ENCODE measurements at places on chromosomes 12 and 14.

DNA sequence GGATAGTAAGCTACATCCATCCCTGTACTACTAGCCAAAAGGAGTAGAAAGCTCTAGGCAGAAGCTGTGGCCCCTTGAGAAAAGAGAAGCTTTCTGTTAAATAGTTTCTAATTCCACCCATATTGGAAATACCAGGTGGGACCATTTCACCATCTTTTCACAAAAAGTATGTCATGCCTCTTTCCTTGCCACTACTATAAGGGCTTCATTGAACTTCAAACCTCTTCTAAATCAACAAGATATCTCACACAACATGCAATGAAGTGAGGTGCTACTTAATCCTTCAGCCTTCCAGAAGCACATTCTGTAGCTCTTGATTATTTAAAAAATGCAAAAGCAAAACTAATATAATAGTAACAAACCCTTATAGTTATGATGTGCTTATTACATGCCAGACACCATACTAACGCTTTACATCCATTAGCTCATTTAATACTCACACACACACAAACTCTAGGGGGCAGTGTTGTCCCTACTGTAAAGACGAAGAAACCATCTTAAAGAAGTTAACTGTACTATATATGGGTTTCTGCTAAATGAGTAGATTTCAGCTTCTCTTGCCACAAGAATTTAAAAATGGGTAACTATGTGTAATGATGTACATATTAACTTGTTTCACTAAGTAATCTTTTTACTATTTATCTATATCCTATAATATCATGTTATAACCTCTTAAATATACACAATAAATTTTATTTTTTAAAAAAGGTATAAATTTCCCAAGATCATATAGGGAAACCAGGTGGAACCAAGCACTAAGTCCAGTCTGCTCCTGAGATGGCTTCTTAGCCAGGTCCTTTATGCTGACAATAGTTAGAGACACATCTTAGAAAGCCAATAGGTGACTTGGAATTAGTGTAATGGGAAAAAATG lies 124.4 kb downstream of the RPS29 start:
- peak; percentile 39 for DNase-seq

DNA sequence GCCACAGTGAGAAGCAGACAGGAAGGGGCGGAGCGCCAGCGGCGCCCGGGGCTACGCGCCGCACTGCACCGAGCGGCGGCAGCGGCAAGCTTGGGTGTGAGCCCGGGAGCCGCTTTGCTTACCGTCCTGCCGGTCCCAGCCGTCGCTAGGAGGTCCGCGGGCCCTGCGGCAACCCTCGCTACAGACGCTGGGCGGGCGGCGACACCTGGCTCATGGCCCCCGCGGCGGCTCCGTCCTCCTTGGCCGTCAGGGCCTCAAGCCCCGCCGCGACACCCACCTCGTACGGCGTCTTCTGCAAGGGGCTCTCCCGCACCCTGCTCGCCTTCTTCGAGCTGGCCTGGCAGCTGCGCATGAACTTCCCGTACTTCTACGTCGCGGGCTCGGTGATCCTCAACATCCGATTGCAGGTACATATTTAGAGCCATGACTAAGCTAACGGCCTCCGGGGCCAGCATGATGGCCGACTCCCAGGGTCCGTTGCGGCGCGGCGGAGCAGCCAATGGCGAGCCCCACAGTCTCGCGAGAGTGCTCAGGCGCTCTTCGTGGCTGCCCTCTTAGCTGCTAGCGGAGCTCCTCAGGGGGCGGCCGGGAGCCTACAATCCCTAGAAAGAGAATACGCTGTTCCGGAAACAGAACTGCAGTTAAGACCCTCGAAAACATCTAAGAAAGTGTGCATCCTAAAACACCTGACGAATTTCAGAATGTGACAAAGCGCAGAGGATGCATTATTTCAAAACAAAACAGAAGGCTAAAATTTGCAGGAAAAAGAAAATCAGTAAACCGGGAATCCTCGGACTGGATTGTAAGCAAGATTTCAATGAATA lies at the start of gene SMIM10L1:
TSS of gene SMIM10L1 (plus strand) at position 50 of the 824 bp plus-strand sequence. CDS start at position 213, 163 bp downstream.
- peak; percentile 84 for DNase-seq

- no peak for DNase-seq
Measured at GRCh38 chr12:15427913-15428312, 105.6 kb downstream of the PTPRO start.

DNA sequence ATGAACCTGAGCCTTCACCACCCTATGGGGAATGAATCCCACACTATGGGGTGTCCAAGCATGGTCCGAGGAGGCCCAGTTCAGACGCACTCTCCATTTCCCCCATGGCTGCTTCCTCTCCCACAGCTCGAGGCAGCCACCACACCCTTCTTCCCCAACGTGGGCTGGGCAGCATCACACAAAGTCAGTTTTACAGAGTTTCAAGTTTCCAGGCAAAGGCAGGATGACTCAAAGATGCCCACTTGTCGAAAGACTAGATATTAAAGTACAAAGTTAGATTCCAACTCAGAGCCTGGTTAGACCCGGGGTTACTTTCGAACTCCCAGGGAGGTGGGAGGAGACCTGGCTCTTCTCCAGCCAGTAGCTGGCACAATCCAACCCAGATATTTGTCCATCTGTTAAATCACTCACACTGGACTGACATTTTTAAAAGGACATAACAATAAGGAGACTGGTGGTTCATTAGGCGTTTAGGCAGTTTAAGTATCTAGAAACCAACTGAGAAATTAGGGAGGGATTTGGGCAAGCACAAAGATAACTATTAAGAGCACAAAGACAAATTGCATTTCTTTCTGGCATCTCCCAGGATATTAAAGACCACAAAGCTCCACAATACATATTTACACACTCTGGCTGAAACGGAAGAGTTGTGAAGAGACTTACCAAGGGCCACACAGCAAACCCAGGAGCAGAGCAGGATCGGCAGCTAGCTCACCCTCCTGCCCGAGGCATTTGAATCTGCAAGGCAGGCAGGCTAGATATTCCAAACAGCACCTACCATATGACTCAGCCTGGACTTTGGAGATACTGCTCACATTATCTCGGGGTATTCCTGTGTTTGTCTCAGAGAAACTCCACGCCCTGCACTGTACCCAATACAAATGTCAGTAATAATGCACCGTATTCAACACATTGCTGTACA lies 34.8 kb downstream of the TMCC3 start:
- peak; percentile 68 for DNase-seq

GRCh38 chr12:25241167-25242020 lies 9.3 kb downstream of the KRAS start:
- no peak for DNase-seq

- DNase-seq, result no peak
Measured at GRCh38 chr12:54033106-54033979, 493 bp downstream of the HOXC5 start.

DNA sequence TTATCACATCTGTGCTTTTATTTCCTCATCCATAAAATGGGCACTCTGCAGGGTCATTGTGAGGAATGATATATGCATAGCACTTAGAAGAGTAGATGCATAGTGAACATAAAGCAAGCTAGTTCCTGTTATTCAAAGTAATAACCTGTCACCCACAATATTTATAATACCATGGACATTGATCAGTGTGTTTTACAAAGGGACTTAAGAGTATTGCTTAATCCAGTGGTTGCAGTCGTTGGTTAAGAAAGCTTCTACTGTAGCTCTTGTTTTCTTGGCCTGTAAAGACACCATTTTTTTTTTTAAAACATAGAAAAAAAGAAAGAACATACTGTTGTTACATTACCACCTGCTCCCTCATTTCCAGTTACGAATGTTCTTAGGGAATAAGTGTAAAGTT lies 13.1 kb downstream of the METAP2 start:
- DNase-seq, result no peak

DNA sequence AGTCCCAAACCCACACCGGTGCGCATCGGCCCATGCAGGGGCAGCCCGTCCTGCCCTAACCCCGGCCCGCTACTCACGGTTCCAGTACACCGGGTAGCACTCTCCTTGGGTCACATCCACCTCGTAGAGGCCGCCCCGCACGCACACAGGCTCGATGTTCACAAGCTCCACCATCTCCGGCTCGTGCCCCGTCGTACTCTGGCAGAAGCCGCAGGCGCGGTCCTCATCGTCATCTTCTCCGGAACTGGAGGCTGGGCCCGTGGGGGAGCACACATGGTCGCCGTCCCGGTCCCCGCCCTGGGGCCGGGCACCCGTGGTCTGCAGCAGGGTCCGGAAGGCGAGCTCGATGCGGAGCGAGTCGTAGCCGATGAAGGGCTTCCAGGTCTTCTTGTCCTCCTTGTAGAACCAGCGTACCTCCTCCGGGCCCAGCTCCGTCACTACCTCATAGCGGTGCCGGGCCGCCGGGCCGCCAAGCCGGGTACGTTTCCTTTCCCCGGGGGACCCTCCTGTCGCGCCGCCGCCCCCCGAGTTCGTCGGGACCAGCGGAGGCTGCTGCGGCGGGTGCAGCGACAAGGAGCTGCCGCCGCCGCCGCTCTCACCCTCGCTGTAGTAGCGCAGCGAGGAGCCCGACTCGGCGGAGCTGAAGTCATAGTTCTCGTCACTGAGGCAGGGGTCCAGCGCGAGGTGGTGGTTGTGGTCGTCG lies 788 bp downstream of the DDHD1 start:
- DNase-seq, result no peak

GRCh38 chr12:32508626-32509025 lies 109.3 kb downstream of the FGD4 start:
- no peak for DNase-seq

GRCh38 chr14:69615496-69616407 lies 4.4 kb downstream of the SUSD6 start:
- peak; percentile 14 for DNase-seq

GRCh38 chr12:90959032-90959431 lies 4.1 kb upstream of the CCER1 start:
- no peak for DNase-seq

DNA sequence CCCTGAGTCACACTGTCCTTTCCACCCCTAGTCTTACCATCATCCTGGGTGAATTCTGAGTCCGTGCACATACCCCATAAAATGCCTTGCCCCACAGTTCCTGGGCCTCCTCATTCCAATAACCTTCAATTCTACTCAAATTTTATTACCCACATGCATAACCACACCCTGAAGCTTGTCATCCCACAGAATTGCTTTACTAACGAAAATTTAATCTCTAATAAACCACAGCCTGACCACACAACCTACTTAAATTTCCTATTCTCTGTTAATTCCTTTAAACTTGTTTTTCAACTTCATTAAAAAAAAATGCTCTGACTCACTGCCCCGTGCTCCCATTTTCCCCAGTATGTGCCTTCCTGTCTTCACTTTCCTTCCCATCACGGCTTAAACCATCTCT lies 205.9 kb downstream of the PHLDA1 start:
- DNase-seq, result peak; percentile 78

- no peak for DNase-seq
Measured at GRCh38 chr14:97524589-97525319, 727.6 kb downstream of the VRK1 start.

GRCh38 chr12:53222806-53223261 lies 9.2 kb downstream of the RARG start:
- DNase-seq, result no peak

DNA sequence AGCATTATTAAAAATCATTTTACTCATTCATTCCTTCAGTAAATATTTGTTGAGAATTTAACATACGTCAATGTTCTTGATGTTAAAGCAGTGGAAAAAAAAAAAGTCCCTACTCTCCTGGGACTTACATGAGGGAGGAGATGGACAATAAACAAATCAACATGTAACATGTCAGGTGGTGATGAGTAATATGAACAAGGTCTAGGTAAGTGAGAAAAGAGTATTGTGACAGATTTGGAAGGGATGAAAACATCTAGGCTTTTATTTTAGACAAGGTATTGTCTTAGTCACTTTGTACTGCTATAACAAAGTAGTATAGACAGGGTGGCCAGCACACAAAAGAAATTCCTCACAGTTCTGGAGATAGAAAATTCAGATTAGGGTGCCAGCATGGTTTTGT lies 167.2 kb downstream of the FSCB start:
- DNase-seq, result no peak

GRCh38 chr12:10190558-10191388 lies 11.9 kb downstream of the TMEM52B start:
- DNase-seq, result peak; percentile 46

- DNase-seq, result no peak
Measured at GRCh38 chr14:36513451-36514277, 6.4 kb downstream of the NKX2-1 start.

- no peak for DNase-seq
Measured at GRCh38 chr14:35134329-35135123, 12.2 kb downstream of the PRORP start.

- DNase-seq, result no peak
Measured at GRCh38 chr14:61746881-61747280, 15.3 kb upstream of the SNAPC1 start.
